ENCODE measurements at places on chromosomes 7 and 10.

- DNase-seq: peak; percentile 72
Measured at GRCh38 chr7:727104-727805, at the start of gene PRKAR1B. Gene PRKAR1B, minus strand, starts transcription at chr7:727281. Its CDS starts 15,776 bp downstream, at chr7:711505.

DNA sequence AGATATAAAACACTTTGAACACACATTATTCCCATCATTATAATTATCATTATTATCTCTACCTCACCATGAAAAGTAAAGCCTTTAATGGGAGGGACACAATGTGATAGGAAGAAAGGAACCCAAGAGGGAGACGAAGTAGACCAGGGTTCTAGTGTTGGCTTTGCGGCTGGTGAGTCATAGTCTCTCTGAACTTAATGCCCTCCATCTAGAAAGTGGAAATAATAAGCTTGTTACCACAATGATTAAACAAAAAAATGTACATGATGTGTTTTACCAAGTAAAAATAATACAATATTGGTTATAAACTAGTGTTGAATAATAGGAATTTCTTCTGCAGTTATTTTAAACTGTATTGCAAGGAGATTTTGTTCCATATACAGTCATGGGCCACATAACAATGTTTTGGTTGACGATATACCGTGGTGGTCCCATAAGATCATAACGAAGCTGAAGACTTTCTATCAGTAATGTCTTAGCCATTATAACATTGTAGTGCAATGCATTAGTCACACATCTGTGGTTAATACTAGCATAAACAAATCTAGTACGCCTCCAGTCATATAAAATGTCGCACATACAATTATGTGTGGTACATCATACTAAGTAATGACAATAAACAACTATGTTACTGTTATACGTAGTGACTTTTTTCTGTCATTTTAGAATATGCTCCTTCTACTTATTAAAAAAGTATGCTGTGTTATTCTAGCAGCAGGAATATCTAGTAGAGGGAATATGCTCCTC, 450.6 kb upstream of the SORCS1 start:
- DNase-seq: no peak

- DNase-seq: no peak
Measured at GRCh38 chr7:4711093-4711492, 29.0 kb downstream of the FOXK1 start.

- DNase-seq: no peak
Measured at GRCh38 chr10:132326925-132327324, 5.1 kb upstream of the LRRC27 start.

DNA sequence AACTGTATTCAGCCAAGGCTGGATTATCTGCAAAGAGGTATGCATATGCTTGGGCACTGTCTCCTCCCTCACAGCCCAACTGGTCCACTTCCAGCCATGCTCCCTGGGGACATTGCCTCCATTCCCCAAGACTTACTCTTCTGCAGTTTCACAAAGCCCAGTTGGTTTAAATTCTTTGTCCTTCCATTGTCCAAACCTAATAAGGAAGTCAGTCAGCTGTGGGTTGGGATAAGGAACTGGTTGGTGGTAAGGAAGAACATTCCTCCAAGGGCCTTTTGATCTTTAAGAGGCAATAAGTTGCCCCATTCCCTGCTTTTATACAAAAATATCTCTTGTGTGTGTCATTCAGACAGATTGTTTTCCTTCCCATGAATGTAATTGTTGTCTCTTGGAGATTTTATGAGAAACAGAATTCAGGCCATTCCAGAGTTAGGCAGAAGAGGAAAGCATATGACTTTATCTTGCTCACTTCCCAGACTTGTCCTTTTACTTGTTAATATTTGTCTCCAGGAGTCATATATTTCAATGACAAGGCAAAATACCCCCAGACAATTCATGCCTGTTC, 673.7 kb downstream of the SUGCT start:
- DNase-seq: peak; percentile 46
